ENCODE measurements at places on chromosomes 16 and 17.

GRCh38 chr16:27389272-27389961, 12.6 kb upstream of the IL21R start:
- no peak for DNase-seq

DNA sequence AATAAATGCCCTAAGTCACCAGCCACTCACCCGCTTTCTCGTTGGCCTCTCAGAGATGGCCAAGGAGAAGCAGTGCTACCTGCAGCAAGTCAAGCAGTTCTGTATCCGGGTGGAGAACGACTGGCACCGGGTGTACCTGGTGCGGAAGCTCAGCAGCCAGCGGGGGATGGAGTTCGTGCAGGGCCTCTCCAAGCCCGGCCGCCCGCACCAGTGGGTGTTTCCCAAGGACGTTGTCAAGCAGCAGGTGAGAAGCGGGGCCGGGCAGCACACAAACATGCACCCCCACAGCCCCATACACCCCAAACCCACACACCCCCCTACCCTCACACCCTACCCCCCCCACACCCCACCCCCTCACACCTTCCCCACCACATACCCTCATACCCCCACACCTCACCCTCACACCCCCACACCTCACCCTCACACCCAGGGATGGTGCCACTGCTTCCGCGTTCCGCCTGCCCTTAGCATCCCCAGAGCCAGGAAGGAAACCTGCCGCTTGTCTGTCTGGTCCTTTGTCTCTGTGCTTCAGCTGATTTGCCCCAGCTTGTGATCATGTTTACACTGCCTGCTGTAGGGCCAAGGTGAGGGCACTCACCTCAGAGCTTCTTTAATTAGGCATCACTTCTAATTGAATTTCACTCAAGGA, 41.9 kb upstream of the ENDOV start:
- no peak for DNase-seq

DNA sequence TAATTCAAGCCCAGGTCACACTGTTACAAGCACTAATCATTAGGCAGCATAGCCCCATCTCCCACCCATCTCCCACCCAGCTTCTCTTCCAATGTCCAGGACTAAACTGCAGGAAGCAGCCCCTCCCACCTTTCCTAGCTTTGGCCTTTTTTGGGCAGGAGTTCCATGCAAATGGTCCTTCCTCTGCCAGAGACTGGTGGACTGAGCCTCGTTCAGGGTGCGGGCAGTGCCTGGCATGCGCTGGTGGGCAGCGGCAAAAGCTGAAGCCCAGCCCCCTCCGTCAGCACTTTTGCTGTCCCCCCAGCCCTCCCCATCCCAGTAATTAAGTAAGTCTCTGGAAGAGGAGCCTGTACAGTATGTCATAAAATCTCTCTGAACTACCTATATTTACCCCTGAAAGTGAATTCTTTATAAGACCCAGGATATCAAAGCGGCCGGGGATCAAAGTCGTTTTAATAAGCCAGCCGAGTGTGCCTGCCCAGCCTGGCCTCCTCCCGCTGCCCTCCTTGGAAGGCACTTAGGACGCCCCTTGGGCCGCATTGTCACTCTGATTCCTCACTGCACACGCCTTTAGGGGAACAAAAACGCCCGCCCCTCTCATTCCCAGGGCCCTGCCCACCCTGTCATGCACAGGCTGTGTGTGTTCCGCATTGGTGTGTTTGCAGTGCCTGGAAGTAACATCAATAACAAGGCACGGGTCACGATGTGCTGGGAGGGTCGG, 109.9 kb downstream of the IRX5 start:
- DNase-seq = no peak

DNA sequence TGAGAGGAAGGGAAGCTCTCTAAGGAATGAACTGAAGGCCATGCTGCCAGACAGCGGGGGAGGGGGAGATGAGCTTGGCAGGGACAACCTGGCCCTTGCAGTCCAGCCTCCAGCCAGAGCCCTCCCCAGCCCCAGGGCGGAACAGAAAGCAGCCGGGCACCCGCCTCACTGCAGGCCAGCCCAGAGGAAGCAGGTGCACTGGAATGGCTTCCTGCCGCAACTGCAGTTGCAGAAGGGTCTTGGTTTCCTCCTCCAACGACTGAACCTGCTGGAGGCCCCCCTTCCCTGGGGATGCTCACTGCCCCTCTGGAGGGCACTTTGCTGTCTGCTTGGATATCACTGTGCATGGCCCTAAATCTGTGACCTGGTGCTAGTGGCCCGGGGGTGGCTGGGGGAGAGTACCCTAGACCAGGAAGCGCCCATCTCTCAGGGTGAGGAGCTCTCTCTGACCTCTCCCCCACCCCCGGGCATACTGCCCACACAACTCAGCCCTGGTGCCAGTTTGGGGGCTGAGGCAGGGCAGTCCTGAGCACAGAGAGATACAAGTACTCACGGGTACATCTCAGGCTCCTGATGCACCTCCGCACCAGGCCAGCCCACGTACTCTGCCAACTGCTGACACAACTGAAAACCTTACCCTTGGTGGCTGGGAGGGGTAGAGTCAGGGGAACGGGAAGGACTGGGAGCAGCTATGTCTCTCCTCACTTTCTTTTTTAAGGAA, 41.1 kb downstream of the MYO18A start:
- DNase-seq = no peak

DNA sequence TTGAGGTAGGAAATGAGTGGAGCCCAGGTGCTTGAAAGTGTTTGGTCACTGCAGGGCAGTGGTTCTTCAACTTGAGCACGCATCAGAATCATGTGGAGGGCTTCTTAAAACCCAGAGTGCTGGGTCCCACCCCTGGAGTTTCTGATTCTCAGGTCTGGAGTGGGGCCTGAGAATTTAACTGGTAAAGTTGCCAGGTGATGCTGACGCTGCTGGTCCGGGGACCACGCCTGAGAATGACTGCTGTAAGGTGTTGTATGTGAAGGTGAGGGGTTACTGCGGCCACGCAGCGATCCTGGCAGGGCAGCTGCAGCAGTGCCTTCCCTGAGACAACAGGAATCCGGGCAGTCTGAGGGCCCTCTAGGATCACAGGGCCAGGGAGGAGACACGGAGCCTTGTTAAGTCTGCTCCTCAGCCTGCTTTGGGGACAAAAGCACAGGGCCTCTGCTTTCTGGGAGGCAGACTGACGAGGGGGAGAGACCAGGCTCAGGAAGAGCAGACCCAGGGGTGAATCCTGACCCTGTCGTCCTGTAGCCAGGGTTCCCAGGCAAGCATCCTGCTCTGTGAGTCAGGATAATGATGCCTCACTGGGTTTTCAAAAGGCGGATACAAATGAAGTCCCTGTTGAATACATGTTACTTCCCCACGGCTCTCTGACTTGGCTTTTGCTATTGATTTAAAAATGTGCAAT, 16.2 kb downstream of the CCDC42 start:
- DNase-seq = no peak

DNA sequence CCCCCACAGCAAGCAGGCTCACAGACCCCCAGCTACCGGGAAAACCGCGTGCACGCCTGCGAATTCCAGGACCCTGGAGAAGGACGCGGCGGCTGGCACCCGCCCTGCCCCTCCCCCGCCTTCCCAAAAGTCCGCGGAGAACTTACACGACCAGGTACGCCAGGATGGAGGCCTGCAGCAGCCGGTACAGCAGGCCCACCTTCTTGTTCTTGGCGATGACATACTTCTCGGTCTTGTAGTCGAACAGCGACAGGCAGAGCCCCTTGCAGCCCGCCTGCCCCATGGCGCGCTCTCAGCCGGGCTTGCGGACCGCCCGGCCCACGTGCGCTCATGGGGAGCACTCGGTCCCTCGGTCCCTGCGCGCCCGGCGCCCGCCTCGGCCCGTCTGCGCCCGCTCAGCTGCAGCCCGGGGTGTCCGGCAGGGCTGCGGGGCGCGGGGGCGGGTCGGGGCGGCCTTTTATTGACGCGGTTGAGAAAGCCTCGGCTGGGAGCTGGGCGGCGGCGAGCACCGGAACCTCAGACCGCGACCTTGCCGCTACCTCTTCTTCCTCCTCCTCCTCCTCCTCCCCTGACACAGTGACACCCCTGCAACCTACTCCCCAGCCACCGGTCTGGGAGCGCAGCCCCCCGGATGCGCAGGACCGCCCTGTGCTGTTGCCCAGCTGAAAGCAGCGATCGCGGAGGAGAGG, at the start of gene P2RX5:
P2RX5 (minus strand) TSS at position 433 of the 689 bp plus-strand sequence; CDS start at position 283, 150 bp downstream.
- no peak for DNase-seq

GRCh38 chr17:39568702-39569101, 39.0 kb downstream of the NEUROD2 start:
- DNase-seq = no peak

GRCh38 chr17:12342161-12342560, 321.5 kb downstream of the MAP2K4 start:
- DNase-seq = no peak

DNA sequence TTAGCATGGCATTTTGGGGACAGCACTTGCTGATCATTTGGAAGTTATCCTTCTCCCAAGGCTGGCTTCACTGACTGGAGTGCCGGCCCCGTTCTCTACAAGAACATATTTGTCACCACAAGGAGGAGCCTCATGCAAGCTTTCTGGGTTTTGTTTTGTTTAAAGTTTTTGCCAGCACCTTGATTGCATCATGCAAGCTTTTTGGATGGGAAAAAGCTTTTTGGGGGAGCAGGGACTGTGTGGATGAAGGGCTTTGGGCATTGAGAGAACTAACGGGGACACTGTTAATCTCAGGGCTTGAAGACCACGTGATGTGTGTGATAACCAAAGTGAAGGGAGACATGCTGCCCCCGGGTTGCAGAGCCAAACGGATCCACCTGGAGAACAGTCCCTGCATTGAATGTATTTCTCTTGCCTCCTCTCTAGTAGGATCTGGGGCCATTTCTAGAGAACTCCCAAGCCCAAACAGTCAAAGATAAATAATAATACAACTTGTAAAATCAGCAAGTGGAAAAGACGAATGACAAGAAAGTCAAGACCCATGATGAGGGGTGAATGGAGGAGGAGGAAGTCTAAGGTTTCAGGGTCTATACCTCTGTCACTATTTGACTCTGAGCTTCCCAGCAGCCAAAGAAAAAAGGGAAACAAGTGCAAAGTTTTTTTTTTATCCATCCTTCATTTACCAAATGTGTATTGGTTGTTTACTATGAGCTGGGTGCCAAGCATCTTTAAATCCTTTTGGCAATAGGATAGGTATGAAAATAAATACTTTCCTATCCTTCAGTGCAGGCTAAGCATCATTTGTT, 17.2 kb downstream of the TMEM114 start:
- DNase-seq = no peak

GRCh38 chr17:43014020-43014648, 7.5 kb downstream of the IFI35 start:
- DNase-seq = no peak

DNA sequence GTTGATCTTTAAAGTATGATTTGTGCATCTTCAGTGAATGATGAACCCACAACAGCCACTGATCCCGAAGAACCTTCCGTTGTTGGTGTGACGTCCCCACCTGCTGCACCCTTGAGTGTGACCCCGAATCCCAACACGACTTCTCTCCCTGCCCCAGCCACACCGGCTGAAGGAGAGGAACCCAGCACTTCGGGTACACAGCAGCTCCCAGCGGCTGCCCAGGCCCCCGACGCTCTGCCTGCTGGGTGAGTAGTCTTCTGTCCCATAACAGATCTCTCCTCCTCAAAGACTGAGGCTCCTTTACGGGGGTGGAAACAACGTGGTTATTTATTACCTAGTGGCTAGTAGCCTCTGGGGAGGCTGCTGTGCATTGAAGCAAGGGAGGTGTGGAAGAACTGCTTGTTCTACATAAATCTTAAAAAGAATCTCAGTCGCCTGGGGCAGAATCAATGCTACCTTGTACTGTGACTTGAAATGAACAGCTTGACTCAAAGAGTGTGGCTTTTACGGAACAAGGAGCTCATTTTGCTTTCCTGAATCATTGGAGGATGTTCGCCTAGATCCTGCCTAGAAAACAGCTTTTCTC, 63.0 kb upstream of the CLEC18A start:
- DNase-seq = no peak

- no peak for DNase-seq
Observed at GRCh38 chr16:4684763-4685162, 8.6 kb upstream of the NUDT16L1 start.

- DNase-seq = no peak
Observed at GRCh38 chr17:3812771-3813170, 11.8 kb upstream of the ITGAE start.

GRCh38 chr17:46782250-46782953, 36.1 kb downstream of the WNT3 start:
- no peak for DNase-seq

DNA sequence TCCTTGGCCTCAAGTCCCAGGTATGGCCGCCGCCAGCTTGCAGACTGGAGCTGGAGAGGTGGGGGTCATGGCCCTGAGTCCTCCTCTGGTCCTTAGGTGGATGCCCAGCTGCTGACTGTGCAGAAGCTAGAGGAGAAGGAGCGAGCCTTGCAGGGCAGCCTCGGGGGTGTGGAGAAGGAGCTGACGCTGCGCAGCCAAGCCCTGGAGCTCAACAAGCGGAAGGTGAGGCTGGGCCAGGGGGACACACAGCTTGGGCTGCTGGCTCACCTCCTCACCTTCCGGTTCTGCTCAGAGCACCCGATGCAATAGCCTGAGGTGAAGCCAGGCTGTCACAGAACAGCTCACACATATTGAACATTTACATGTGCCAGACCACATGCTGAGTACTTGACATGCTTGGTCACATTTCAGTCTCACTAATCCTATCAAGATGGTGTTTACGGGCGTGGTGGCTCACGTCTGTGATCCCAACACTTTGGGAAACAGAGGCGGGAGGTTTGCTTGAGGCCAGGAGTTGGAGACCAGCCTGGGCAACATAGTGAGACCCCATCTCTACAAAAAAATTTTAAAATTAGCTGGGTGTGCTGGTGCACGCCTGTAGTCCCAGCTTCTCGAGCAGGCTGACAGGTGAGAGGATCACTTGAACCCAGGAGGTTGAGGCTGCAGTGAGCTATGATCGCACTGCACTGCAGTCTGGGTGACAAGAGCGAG, 7.4 kb downstream of the RNF40 start:
- no peak for DNase-seq

All from smooth muscle cell of the brain vasculature (primary cell).